ENCODE measurements at places on chromosomes 6 and 20. TPM values are rescaled to one million over a fixed set of nuclear protein-coding genes. Genes with fewer than 3 reads are reported as not detected.

Gene IRF4
- total RNA-seq = under 0.01 TPM

Gene CAP2
- 8.1 TPM for total RNA-seq

Gene CTCFL
- total RNA-seq = not detected

Gene PBOV1
- total RNA-seq = not detected

Gene TFAP2D
- total RNA-seq = 0.26 TPM

Gene FOXS1
- total RNA-seq = 15.7 TPM

Gene BTNL2
- not detected for total RNA-seq

Gene CLVS2
- not detected for total RNA-seq

Gene NFATC2
- total RNA-seq = 0.26 TPM

Gene GSTA4
- 32.6 TPM for total RNA-seq

Gene PPP1R3G
- 1.2 TPM for total RNA-seq
